Esophagus mucosa (tissue), 1 donor: ENCODE measurements at places on chromosomes 6 and 20. TPM values are rescaled to one million over a fixed set of nuclear protein-coding genes. Genes with fewer than 3 reads are reported as not detected.

The BNIP5 gene
- not detected for total RNA-seq

The PRICKLE4 gene
- total RNA-seq: 2.2 TPM

The ZNF451 gene
- 23.9 TPM for total RNA-seq

The CASS4 gene
- total RNA-seq: 0.28 TPM

The MICAL1 gene
- total RNA-seq: 7.4 TPM

The DLK2 gene
- total RNA-seq: 8.9 TPM

The DDO gene
- total RNA-seq: 0.08 TPM

The TGM6 gene
- not detected for total RNA-seq

The C6orf52 gene
- 0.84 TPM for total RNA-seq

The SGK1 gene
- total RNA-seq: 207 TPM

The SPDEF gene
- total RNA-seq: 0.44 TPM

The FOXC1 gene
- total RNA-seq: 6.5 TPM

The CCN5 gene
- total RNA-seq: 1.9 TPM

The C2 gene
- total RNA-seq: 2.9 TPM

The TMEM217 gene
- total RNA-seq: 0.84 TPM

The KLC4 gene
- 7.5 TPM for total RNA-seq

The ETV7 gene
- 2.1 TPM for total RNA-seq

The PET117 gene
- 5.0 TPM for total RNA-seq

The GFOD1 gene
- total RNA-seq: 22.8 TPM

The HTR1E gene
- not detected for total RNA-seq

The FOXS1 gene
- total RNA-seq: 0.40 TPM

The MCM8 gene
- 5.7 TPM for total RNA-seq
